NCI-H460 (cell line): ENCODE measurements at places on chromosomes 7 and 10. TPM values are rescaled to one million over a fixed set of nuclear protein-coding genes. Genes with fewer than 3 reads are reported as not detected.

The EBLN1 gene
- total RNA-seq, result not detected in 2 replicates

The ADAM8 gene
- 2.5 and 3.7 TPM in 2 replicates for total RNA-seq

The CTAGE6 gene
- 0.64 and 0.95 TPM in 2 replicates for total RNA-seq

The SFRP5 gene
- total RNA-seq, result not detected in 2 replicates

The ODAD2 gene
- 0.82 and 1.2 TPM in 2 replicates for total RNA-seq
